ENCODE measurements at places on chromosomes 12 and 14.

DNA sequence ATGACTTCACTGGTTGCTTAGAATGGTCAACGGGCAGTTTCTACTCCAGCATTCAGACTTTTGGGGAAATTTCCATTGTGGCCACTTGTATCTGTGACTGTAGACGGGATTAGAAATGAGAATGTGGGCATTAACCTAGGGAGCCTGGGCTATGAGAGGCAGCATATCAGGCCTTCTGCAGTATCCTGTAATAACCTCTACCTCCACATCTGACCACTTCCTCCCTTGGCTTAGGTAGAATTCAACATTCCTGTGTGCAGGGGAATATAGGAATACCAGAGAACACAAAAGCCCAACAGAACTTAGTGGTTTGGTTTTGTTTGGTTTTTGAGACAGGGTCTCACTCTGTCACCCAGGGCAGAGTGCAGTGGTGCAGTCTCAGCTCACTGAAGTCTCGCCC is 76.4 kb upstream of the HOXC13 start:
- DNase-seq, result no peak

DNA sequence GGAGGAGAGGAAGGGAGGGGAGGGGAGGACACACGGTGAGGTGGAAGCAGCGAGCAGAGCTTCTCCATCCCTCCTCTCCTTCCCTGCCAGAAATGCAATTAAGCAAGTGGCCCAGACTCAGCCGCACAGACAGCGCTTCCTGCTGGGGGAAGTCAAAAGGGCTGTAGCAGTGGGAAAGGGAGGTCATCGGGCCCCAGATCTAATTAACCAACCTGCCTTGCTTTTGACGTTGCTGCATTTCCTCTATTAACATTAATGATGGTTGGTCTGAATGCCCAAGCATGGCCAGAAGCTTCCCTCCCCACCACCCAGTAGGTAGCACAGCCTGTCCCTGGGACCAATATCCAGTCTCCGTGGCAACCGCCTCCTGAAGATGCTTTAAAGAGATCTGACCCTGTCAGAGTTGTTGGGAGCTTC is 4.6 kb upstream of the NGB start:
- DNase-seq, result no peak

GRCh38 chr12:503111-503761 is 43.5 kb downstream of the B4GALNT3 start:
- peak; percentile 59 for DNase-seq

- DNase-seq, result no peak
Observed at GRCh38 chr12:80707830-80708258, 410 bp downstream of the MYF6 start.

- DNase-seq, result peak; percentile 52
Observed at GRCh38 chr12:62522984-62523383, 56.4 kb downstream of the MON2 start.

GRCh38 chr14:91173904-91174303 is 60.0 kb downstream of the DGLUCY start:
- no peak for DNase-seq

GRCh38 chr12:124420996-124421674 is 126.2 kb downstream of the RFLNA start:
- no peak for DNase-seq

GRCh38 chr14:64990296-64990695 is 3.6 kb downstream of the FNTB start:
- DNase-seq, result no peak

GRCh38 chr14:49679271-49679670 is 8.7 kb downstream of the POLE2 start:
- DNase-seq, result no peak

- no peak for DNase-seq
Observed at GRCh38 chr14:51674294-51675002, 22.7 kb downstream of the FRMD6 start.

- DNase-seq, result no peak
Observed at GRCh38 chr12:54338698-54339296, 13.9 kb downstream of the COPZ1 start.

- DNase-seq, result no peak
Observed at GRCh38 chr14:51677738-51678137, 26.0 kb downstream of the FRMD6 start.

DNA sequence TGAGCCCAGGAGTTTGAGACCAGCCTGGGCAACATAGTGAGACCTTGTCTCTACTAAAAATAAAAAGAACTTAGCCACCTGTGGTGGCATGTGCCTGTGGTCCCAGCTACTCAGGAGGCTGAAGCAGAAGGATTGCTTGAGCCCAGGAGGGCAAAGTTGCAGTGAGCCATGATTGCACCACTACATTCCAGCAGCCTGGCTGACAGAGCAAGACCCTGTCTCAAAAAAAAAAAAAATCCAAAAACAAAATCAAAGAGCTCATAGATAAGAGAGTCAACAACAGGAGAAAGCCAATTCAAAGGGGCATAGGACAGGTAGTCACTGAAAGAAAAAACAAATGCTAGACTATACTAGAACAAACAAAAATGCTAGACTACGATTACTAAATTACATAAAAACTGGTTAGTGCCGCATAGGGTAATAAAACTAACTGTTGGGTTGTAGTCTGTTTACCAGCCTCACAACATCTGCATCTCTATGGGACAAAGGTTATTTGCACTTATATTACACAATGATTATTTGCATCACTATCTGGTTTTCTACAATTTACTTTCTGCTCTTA is 16.6 kb upstream of the EEA1 start:
- no peak for DNase-seq
